Gastrocnemius medialis (tissue), 4 donors: ENCODE measurements at places on chromosomes 16 and 17. TPM values are rescaled to one million over a fixed set of nuclear protein-coding genes. Genes with fewer than 3 reads are reported as not detected.

DNA sequence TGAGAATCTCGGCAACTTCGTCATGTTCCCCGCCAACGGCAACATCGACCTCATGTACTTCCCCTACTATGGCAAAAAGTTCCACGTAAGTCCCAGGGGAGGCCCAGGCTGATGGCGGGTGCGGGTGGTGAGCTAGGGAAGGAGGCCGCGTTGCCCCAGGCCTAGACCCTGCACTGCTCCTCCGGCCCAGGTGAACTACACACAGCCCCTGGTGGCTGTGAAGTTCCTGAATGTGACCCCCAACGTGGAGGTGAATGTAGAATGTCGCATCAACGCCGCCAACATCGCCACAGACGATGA, 4.8 kb downstream of the ATP1B2 start:
- peaks cover 23% of the 10 kb centered on the region for H3K27me3 ChIP-seq
- no peak overlapping the region for H3K4me3 ChIP-seq
- peaks cover 7% of the 10 kb centered on the region for H3K4me1 ChIP-seq
- no peak for DNase-seq
- no peaks in the 10 kb centered on the region for H3K36me3 ChIP-seq

GRCh38 chr17:19647697-19648474, 665 bp upstream of the ALDH3A2 start:
- H3K4me1 ChIP-seq: peaks cover 50% of the 10 kb centered on the region
- H3K36me3 ChIP-seq: no peaks in the 10 kb centered on the region
- DNase-seq: peak; percentile 71
- peak overlapping the region; percentile 93 for H3K4me3 ChIP-seq
- peak overlapping the region; percentile 92 for H3K27ac ChIP-seq

- no peak for DNase-seq
- H3K4me3 ChIP-seq: no peak overlapping the region
- no peaks in the 10 kb centered on the region for H3K27me3 ChIP-seq
- peaks cover 90% of the 10 kb centered on the region for H3K4me1 ChIP-seq
- peak overlapping the region; percentile 98 for H3K27ac ChIP-seq
- no peaks in the 10 kb centered on the region for H3K36me3 ChIP-seq
Measured at GRCh38 chr16:75248142-75248535, 3.3 kb downstream of the BCAR1 start.

GRCh38 chr16:77805398-77805797, 17.0 kb downstream of the VAT1L start:
- H3K36me3 ChIP-seq: no peaks in the 10 kb centered on the region
- H3K4me1 ChIP-seq: no peaks in the 10 kb centered on the region
- no peak overlapping the region for H3K27ac ChIP-seq
- no peak overlapping the region for H3K4me3 ChIP-seq

DNA sequence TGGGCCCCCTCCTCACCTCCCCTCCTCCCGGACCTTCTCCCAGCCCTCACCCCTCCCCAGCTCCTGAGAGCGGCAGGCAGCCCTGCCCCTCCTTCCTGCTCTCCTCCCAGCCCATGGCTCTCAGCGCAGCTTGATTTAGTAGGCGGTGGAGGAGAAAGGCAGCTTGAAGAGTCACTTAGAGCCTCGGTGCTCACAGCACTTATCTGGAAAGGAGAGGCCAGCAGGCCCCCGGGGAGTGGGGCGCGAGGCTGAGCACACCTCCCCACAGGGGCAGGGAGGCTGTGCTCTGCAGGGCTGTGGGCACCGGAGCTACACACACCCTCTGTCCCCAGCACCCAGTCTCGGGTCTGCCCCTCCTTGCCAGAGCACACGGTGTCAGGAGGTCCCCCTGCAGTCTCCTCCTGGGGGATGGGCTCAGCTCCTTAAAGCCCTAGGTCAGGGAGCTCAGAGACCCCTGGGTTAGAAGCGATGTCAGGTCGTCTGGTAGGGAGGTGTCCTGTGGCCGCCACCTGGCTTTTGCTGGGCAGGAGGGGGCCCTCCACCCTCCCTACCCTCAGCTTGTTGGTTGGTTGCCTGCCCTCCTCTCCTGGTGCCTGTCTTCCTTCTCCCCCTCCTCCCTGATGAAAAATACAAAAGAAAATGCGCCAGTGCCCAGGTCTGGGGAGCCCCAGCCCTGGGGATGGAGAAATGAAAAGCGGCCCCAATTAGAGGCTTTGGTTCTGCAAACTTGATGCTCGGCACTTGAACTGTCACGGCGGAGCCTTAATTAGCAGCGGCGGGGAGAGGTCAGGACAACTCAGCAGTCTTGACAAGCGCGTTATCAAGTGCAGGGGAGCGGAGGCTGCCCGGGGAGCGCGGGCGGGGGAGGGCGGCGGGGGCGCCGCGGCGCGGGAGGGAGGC, 151.1 kb upstream of the GSE1 start:
- H3K4me3 ChIP-seq: peak overlapping the region; percentile 48
- peaks cover 48% of the 10 kb centered on the region for H3K4me1 ChIP-seq
- H3K27me3 ChIP-seq: no peaks in the 10 kb centered on the region
- peak overlapping the region; percentile 68 for H3K27ac ChIP-seq
- H3K36me3 ChIP-seq: no peaks in the 10 kb centered on the region

DNA sequence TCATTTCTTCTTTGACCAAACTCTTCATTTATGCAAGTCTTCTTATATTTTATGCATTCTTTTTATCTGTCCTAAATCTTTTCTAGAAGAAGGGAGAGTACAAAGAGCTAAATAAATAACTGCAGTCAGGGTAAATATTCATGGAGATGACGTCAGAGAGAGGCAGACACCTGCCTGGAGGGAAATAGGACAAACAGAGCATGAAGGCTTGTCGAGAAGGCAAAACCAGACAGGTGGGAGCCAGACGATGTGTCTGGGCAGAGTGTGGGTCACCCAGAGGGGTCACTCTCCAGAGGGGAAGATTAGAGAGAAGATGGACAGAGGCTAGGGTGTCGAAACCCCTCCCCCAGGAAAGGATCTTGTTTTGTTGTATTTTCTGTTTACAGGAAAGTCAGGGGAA, 78.3 kb upstream of the RPL38 start:
- no peaks in the 10 kb centered on the region for H3K36me3 ChIP-seq
- H3K4me1 ChIP-seq: no peaks in the 10 kb centered on the region
- H3K27ac ChIP-seq: no peak overlapping the region
- H3K27me3 ChIP-seq: no peaks in the 10 kb centered on the region

The MMP28 gene
- 10.3 TPM for total RNA-seq

The ANKRD40CL gene
- total RNA-seq: not detected

The TRAPPC2L gene
- total RNA-seq: 19.0 TPM
